Anterior cingulate cortex (tissue), 58 donors: ENCODE measurements at places on chromosomes 5 and 9.

DNA sequence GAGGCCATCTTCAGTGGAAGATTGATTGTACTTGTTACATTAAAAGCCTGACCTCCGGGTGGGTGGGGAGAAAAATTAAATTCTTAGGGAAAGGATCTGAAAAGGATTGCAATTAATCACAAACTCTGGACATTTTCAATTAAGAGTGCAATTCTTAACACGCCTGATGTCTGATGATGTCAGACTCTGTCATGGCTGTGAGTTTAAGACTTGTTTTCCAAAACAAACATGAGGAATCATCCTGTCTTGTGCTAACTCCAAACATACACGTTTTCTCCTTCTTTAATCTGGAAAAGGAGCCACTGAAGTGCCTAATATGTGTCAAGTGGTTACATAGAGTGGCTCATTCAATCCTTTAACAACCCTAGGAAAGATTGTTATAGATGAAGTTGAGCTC, 60.4 kb upstream of the SMIM23 start:
- DNase-seq = no peak

DNA sequence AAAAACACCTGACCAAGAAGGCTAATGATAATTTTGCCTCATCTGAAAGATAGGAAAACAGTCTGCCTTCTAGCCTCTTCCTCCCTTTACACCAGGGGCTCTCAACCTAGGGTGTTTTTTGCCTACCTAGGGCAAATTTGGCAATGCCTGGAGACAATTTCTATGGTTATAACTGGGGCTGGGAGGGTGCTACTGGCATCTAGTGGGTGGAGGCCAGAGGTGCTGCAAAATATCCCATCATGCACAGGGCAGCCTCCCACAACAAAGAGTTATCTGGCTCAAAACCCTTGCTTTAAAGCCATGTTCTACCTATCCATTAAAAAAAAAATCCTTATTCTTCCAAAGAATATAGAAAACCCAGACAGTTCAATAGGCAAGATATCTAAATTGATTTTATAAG, 45.0 kb upstream of the NR3C1 start:
- DNase-seq = no peak

- no peak for DNase-seq
These were observed 343.7 kb downstream of the RAB3C start for GRCh38 chr5:58926541-58926935.

GRCh38 chr9:19989213-19989612, 200.4 kb upstream of the SLC24A2 start:
- DNase-seq = no peak

GRCh38 chr9:18994263-18994916, 38.6 kb downstream of the SAXO1 start:
- DNase-seq = no peak

DNA sequence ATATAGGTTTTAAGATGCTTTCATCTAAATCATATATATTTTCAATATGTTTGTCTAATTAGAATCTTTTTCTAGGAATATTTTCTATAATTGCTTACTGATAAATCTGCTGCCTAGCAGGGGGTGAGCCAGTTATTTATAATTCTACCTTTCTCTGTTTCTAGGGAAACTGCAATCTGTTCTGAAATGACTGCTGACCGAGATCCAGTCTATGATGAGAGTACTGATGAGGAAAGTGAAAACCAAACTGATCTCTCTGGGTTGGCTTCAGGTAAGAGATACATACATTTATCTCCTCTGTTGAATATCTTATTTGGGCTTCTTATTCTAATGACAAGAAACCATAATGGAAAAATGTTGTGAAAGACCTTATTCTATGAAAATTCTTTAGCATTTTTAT, 127.3 kb downstream of the XRCC4 start:
- no peak for DNase-seq

DNA sequence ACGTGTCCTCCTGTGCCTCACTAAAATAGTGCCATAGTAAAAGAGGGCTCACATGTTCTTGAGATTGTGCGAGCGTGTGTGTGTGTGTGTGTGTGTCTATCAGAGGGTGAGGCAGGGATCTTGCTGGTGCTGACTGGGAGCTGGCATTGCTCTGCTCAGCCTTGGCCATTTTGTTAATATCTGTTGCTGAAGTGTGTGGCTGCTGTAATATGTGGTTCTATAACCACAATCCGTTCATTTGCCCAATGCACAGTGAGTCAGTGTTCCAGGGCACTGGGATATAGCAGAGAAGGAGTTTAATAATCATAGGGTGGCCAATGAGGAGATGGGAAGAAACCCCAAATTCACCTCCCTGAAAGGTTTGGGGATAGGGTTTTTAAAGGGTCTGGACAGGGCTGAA, 61.3 kb downstream of the RASGRF2 start:
- DNase-seq = no peak

DNA sequence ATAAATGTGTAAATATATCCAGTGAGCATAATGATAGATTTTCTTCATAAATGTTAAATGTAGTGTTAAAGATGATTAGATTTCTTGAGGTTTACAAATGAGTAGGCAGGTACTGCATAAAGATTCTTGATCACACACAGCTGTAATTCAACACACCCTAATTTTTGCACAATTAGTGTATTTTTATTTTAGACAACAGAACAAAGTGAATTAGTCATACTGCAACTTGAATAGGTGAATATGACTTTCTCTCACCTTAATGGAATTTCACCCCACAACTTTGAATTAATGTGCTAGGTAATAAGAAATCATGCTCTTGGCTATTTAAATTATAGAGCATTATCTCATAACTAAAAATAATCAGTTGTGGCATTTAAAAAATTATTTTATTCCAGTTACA, 795.7 kb upstream of the ACO1 start:
- DNase-seq = no peak
